ENCODE measurements at places on chromosomes 4 and X.
A peak's percentile ranks its signal among the peaks of the same experiment; 100 is the strongest.

DNA sequence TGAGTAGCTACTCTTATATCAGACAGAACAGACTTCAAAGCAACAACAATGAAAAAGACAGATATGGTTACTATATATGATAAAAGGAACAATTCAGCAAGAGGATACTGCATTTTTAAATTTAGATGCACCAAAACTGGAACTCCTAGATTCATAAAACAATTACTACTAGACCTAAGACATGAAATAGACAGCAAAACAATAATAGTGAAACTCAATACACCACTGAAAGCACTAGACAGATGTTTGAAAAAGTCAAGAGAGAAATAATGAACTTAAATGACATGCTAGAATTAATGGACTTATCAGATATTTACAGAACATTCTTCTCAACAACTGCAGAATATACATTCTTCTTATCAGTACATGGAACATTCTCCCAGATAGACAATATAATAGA is 99.5 kb upstream of the ITM2A start:
- DNase-seq: no peak

DNA sequence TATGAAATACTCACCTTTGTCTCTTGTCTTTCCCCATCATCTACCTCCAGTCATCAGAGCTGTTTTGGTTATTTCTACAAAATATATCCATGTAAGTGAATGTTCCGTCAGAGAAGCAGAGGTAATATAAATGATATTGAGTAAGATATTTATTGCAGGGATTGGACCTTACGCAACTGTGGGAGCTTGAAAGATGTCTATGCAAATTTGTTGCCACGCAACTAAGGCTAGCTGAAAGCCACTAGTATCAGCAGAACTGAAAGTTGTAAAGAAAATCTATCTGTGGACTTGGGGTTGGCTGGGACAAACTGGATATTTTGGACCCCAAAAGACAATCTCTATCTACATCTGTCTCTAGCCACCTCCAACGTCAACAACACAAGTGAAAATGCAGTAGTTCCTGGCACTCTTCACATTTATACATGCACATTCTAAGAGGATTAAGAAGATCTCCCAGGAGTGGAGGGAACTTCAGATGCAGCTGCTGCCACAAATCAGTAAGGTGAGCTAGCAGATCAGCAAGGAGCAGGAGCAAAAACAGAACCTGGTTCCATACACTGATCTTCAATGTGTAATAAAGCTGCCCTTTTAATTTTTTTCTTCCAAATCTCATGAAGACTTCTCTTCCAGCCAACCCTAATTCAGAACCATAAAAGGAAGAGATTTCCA is 8.5 kb upstream of the CCSER1 start:
- no peak for DNase-seq

DNA sequence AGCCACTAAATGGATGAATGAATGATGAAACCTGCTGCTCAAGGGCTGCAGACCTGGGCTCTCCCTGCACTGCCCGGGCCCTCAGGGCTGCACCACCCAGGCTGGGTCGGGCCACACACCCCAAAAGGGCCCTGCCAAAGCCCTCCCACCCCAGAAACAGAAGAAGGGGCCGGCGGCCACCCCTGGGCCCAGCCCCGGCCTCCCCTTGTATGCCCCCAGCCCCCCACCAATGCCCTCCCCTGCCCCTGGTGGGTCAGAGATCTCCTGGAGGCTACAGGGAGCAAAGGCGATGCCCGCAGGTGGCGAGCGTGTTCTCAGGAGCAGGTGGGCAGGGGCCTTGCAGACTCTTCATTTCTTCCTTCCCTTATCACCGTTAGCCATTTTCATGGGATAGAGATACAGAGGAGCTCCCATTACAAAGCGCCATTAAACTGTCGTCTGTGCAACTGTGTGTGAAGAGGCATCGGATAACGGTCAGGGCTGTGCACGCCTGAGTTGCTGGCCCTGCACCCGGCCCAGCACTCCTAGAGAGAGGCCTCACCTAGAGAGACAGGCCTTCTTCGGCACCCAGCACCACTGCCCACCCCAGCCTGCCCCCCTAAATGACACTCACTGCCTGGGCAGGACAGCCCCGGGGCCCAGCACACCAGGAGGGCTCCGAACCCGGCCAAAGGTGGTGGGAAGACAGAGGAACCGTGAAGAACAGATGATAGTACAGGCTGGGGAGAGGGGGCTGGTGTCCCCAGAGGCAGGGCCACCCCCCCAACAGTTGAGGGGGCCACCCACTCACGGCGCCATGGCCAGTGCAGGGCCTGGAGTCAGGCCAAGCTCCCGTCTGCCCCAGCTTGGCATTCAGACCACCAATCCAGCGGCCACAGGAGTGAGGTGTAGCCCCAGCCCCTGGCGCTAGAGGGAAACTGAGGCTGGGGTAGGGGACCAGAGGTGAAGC is 133.7 kb downstream of the FAM53A start:
- DNase-seq: no peak

DNA sequence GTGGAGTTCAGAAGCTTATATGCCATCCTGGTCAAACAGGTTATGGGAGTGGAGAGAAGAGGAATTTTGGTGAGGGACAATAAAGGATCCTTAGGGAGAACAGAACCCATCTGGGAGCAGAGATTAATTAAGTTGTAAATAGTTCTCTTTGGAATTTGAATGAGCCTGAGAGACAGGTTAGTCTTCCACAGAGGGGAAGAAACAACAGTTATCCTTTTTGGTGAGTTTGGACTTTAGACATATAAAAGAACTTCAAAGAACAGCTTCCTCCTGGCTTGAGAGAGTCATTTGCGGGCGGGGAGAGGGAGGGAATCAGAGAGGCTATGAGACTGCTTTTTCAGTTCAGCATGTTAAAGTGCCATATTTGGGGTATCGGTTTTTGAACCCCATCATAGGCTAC is 793.3 kb upstream of the MAGEB2 start:
- no peak for DNase-seq

DNA sequence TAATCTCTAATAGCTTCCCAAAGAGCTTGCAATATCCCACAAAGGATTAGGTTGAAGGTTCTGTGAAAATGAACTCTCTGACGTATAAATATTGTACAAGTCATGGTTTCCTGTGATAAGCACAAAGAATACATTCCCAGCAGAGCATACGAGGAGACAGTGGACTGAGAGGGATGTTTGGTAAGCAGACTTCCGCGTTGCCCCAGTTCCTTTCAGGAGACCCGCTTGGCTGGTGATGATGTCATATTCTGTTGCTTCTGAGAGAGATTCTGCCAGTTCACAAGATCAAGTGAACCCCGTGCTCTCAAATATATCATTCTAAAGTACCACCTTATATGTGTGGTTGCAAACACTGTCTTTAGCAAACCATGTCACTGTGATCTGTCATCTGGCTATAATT is 323.9 kb upstream of the CASK start:
- DNase-seq: no peak

DNA sequence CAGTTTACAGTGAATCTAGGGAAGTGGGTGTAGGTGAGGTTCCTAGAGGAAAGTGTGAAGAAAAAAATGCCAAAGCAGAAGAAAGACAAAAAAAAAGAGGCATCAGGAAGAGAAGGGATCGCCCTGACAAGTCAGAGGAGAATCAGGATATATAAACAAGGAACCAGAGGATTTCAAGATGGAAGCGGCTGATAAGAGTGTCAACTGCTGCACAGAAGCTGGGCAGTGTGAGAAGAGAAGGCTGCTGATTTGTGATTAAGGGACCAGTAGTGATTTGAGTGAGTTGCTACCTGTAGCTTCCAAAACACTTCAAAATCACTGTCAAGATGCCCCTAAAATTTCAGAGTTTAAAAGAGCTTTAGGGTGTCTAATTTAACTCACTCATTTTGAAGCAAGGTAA is 258.2 kb downstream of the PPP3CA start:
- DNase-seq: no peak

DNA sequence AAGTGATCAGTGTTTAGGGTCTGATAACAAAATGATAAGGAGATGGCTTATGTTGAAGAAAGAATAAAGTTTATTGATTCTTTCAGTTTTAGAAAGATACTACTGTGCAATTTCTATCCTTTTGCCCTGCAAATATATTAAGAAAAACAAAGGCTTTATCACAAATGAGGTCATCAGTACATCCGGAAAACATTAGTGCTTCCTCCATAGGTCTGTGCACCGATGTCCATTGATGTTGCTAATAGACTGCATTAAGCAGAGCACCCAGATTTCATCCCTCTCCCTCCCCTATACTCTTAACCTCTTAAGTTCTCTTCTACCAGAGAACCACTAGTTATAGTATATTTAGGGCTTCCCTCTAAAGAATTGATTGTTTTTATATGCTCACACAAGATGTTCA is 53.7 kb upstream of the HHIP start:
- DNase-seq: no peak

- DNase-seq: no peak
These were observed 69.2 kb downstream of the GALNT7 start for GRCh38 chr4:173237762-173238161.

GRCh38 chr4:57424232-57424897 is 314.2 kb upstream of the IGFBP7 start:
- DNase-seq: peak; percentile 45

- DNase-seq: no peak
These were observed 717.0 kb downstream of the CCSER1 start for GRCh38 chr4:90844241-90844640.

DNA sequence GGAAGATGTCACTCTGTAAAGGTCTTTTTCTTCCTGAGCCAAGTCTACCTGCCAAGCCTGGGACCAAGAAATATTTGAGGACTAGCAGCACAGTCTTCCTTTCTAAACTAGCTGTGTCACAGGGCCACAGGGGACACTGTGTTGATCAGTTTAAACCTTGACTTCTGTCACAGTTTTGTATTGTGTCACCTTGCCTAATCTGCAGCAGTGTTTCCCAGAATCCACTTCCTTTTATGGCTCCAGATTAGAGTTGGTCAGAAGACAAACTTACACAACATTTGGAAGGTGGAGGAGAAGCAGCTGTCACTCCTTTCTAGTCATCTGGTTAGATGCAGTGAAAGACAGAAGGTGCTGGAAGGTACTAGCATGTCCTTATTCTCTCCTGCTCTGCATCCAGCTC is 143.1 kb upstream of the BCOR start:
- DNase-seq: no peak

DNA sequence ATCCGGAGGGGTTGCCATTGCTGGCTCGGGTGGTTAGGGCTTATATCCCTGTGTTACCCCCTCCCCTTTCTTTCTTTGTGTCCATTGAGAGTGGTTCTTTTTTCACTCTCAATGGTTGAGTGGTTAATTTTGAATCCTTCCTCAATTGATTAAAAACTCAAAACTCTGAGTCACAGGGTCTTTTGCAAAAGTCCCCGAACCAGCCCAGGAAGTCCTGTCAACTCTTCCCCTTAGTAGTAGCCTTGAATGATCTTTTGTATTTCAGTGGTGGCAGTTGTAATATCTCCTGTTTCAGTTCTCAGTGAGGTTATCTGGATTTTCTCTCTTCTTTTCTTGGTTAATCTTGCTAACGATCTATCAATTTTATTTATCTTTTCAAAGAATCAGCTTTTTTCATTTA is 170.0 kb upstream of the GYPA start:
- no peak for DNase-seq

GRCh38 chrX:111164728-111165127 is 68.7 kb downstream of the PAK3 start:
- no peak for DNase-seq

DNA sequence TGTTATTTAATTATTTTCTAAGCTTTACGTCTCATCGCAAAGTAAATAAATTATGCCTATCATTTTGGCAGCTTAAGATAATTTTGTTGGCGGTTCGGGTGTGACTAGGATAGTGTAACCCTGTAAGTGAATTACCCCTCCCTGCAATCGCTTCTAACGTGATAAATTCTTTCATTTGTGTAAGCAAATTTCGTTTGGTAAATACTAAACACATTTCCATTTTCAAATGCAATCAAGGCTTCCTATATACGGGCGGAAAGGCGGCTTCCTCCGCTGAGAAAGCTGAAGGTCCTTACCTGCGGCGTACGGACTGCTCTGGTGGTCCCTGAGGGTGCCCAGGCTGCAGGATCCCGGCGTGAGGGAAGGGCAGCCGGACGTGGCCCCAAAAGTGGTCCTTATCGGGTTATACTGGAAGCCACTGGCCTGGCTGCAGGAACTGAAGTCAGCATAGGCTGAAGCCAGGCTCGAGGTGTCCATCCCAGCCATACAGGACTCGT is 403 bp downstream of the PHOX2B start:
- DNase-seq: no peak

GRCh38 chr4:145818011-145818410 is 120.6 kb downstream of the ZNF827 start:
- no peak for DNase-seq

- DNase-seq: no peak
These were observed 54.0 kb upstream of the PRDM8 start for GRCh38 chr4:80143307-80143679.

DNA sequence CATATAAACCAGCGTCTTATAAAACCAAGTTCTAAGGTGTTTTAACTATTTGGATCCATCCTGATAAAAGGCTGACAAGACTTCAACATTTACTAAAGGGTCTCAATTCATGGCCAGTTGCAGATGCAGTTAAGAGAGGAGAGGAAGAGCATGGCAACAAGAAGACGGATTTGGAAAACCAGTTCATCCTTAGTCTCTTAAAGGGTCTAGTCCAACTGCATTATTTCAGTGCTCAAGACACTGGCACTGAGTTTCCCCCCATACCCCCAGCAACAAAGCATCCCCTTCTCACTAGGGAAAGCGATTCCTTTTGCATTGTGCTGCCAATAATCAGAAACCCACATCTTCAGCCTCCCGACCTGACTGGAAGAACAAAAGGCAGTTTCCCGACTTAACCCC is 90.3 kb upstream of the TFDP3 start:
- no peak for DNase-seq

DNA sequence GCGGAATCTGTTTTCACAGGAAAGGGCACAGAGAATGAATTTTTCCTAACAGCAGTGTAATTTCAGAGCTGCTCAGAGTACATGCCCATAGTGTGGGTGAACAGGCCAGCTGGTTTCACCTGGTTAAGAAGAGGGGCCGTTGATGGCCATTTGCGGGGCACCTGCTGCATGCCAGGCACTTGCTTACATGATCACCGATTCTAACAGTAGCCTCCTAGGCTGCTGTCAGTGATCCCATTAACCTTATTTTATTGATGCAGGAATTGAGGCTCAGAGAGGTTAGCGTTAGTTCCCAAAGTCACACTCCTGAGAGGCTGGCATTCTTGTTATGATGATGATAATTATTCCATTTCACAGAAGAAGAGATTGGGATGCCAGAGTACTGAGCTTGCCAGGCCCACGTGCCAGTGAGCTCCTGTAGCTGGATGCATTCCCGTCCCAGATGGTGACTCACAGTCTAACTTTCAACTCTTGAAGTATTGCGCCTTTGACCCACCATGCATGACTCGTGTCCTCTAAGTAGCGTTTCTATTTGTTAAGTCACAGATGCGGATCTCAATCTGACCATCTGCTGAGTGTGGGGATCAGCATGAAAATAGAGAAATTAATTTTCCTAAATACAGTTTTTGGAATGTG is 76.5 kb downstream of the PSAPL1 start:
- peak; percentile 59 for DNase-seq

DNA sequence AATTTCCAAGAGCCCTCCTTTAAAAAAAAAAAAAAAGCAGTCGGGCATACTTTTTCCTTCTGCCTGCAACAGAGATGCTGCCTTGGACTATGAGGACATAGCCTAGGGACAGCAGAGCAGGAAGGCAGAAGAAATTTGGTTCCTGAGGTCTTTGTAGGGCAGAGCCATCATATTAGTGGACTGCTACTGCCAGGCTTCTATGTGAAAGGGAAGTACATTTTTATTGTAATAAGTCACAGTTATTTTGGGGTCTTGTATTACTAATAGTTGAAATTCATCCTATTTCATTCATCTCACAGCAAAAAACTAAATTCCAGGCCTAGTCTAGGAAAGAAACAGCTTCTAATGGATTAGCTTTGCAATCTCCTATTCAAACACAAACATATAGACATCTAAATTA is 211.2 kb downstream of the NSUN7 start:
- DNase-seq: no peak

GRCh38 chr4:24657768-24658617 is 73.6 kb upstream of the DHX15 start:
- no peak for DNase-seq

All from BJ (cell line).